Activated CD8-positive, alpha-beta memory T cell treated with anti-CD3 and anti-CD28 coated beads, Interleukin-2, amount 10 ng/mL, durations not matched to agents 7 days and 5 days (primary cell): ENCODE measurements at places on chromosomes 6 and 20. TPM values are rescaled to one million over a fixed set of nuclear protein-coding genes. Genes with fewer than 3 reads are reported as not detected.

- DNase-seq: no peak
Observed at GRCh38 chr6:137497721-137498463, 3.7 kb upstream of the OLIG3 start.

- no peak for DNase-seq
Observed at GRCh38 chr20:17572034-17572638, 2.3 kb downstream of the DSTN start.

DNA sequence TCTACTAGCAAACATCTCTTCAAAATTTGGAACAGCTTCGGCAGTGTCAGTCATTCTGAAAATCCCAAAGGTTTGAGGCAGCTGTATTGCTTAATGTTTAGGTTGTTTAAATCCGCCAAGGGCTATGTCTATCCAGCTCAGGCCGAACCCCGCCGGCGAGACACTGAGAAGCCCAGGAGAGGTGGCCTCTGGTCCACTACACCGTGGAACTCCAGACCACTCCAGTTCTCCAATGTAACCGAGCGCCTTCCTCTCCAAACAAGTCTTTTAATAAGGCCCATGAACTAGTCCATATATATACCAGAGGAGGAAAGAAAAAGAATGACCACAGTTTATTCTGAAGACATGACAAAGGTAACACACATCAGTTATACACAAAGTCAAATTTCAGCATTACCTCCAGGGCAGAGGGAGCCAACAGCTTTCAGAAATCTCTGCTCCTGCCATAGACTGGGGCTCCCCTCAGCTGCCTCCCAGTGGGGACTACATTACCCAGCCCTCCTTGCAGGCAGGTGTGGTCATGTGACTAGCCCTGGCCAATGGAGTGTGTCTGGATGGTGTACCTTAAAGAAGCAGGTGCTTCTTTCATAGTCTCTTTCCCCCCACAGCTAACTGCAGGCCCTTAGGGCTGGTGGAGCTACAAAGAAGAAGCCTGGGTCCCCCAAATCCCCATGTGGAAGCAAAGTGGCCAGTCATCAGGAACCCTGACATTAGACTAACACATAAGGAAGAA is at the start of gene RAMACL:
Gene RAMACL (minus strand): TSS at position 255 of the 733 bp plus-strand sequence. CDS start 201 bp downstream, at position 54.
- DNase-seq: peak; percentile 61

DNA sequence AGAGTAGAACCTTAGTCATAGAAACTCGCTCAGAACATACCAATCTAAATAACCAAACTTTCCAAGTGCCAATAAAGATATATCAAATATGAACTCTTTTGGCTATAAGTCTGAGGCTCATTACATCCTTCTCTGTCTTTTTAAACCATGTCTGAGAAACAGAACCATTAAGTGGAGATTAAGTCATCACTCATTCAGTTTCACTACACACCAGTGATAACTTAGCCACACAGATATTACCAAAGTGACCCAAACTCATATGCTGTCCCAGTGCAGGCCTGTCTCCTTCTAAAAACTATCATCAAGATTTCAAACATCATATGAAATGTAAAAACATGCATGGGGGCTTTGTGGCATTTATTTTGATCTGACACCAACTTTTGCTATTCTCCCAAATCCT is 12.0 kb downstream of the GCLC start:
- no peak for DNase-seq

GRCh38 chr6:96089173-96089572 is 73.4 kb downstream of the FUT9 start:
- DNase-seq: no peak

GRCh38 chr6:134637282-134637681 is 312.6 kb downstream of the ALDH8A1 start:
- no peak for DNase-seq

- no peak for DNase-seq
Observed at GRCh38 chr6:149306967-149307366, 10.5 kb upstream of the TAB2 start.

DNA sequence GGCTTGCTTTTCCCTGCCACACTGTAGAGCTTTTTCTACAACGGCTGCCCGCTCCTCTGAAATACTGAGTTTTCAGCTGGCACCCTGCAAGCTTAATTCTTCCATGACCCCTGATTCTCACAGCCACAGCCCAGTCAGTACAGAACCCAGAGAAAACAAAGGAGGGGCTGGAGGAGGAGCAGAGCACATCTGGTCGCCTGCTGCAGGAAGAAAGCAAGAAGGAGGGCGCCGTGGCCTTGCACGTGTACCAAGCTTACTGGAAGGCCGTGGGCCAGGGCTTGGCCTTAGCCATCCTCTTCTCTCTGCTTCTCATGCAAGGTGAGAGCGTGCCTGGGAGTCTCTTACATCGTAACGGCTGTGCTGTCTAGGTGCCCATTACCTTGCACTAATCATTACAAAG is 11.3 kb downstream of the DLK2 start:
- DNase-seq: no peak

GRCh38 chr6:27679964-27680694 is 207.2 kb upstream of the ZNF184 start:
- DNase-seq: no peak

GRCh38 chr6:5486214-5486613 is 224.9 kb downstream of the FARS2 start:
- no peak for DNase-seq

DNA sequence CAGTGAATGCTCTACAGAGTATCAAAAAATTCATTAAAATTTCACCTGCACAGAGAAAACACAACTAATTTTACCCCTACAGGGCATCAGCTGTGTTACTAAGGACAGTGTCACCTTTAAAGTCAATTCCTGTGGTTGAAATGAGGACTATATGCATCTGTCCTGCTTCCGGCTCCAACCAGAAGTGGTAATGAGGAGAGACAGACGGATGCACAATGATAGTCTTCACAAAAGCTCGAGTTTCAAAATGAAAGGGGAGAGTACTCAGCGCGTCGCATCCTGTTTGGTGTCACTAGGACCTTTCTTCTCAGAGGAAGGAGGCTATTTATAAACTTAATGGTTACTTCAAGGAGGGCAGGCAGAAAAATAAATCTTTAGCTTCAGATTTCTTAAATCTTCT is 86.5 kb downstream of the LYRM4 start:
- peak; percentile 89 for DNase-seq

DNA sequence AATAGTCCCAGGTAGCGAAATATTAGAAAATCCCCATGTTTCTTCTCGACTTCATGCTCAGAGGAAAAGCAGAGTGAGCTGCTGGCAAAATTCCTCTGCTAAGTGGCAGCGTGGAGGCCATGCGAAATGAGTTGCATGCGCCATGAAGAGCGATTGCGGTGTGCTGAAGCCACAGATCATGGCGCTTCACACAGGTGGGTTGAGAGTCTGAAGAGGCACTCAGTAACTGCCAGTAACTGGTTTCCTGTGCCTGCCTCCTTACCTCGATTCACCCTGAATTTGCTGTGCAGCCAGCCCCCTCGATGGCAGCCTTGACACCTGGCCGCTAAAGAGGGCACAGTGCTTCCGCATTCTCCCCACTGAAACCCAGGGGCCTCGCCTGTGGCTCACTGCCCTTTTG is 301.5 kb downstream of the NRN1 start:
- no peak for DNase-seq

GRCh38 chr20:23095499-23095898 is 9.4 kb upstream of the CD93 start:
- no peak for DNase-seq

GRCh38 chr6:112180095-112180820 is 74.1 kb downstream of the LAMA4 start:
- peak; percentile 56 for DNase-seq

DNA sequence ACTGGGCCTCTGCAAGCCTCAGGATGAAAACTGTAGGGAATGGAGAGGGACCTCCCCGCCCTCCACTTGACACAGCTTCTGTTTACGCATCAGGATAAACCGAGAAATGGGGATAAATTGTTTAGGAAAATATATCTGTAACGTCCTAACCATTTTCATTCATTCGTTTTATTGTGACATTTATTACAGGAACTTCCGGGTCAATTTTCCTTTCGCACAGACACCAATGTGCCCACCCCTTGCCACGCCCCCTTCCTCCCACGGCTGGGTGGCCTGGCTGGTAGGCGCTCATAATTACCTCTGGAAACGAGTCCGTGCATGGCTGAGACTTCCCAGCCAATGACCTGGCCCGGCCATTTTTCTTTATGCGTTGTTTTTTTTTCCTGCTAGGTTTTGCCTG is 96.1 kb downstream of the BMP7 start:
- DNase-seq: no peak

DNA sequence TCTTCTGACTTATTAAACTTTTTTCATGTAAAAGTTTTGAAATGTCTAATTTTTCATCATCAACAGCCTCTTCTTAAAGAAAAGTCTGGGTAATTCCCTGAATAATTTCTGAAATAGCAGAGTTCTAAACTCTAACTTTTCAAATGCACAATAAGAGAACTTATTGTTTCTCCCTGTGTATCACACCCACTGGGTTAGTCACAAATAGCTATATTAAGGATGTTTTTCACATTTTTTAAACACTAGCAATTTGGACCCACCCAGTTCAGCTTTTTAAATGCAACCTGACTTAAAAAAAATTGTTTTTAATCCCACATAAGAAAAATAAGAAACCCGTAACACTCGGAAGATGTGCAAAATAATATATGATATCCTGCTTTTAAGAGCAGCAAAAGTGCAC is 61.4 kb upstream of the UTRN start:
- DNase-seq: no peak

DNA sequence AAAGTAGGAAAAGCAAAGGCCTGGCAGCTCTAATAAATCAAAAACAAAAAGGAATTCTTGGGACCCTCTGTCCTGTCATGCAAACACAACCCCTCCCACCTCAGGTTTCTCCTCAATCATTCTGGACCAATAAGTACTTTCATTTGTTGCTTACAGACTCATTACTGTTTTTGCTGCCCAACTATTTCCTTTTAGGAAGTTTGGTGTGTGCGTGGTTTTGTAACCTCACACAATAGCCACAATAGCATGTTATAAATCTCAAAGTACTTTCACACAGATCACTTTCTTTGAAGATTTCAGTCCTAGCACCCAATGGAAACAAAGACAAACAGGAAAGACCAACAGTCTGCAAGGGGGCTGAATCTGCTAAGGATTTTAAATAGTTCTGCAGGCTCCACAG is 4.5 kb downstream of the MRPL14 start:
- DNase-seq: peak; percentile 59

DNA sequence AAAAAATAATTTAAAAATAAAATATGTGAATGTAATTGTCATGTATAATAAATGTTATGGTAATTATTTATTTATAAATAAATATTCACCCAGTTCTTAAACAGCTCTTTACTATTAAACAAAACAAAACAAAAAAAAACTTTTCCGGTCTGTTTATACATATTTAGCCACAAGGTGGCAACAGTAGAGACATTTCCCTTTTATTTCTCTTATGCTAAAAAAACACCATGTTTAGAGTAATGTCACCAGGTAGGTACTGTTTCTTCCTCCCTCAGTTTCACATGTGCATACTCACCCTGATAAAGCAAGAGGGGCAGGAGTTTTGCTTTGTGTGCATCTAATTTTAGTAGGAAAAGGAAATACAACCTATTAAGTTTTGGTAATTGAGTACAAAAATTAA is 610.4 kb upstream of the IMPG1 start:
- DNase-seq: no peak

DNA sequence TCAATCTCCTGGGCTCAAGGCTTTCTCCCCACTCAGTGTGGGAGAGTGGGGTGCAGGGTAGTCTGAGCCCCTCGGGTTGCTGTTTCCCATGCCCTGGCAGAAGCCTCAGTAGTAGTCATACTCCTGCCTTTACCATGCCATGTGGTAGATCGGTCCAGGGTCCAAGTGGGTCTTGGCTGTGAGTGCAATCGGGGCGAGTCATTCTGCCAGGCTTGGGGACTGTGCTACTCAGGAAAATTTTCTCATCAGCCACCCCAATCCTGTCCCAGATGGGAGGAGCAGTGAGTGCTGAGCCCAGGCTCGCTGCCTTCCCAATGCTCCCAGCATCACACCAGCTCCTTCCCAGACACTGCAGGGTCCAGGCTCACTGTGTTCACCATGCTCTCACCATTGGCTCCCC is 10.7 kb upstream of the RAET1L start:
- DNase-seq: no peak

GRCh38 chr6:39063526-39063925 is 14.9 kb downstream of the GLP1R start:
- DNase-seq: no peak

DNA sequence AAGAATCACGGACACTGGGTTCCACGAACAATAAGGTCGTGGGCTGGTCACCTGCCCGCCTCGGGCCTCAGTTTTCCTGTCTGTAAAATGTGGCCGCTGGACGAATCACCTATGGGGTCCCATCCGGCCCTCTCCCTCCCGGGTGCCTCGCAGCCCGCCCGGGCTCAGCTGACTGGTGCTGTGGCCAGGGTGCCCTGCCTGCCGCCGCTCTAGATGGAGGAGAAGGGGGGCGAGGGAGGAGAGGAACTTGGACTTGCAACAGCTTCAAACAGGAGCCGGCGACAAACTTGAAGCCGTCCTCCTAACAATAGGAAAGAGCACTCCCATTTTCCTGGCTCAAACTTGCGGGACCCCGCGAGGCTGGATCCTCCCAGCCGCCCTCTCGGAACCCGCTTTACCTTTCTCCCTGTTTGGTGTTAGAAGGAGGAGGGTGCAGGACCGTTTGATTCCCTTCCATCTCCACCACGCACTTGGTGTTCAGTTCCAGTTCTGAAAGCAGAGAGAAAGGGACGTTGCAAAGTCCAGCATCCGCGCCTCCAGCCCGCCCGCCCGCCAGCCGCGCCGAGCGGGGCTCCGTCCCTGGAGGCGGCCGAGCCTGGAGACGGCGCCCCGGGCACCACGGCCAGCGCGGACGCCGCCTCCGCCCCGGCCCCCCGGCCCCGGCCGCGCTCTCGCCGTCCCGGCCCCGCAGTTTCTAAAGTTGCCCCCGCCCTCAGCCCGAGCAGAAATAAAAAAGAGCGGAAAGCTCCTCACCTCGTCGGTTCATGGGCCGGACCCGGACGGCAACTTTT is 584 bp downstream of the KIF13A start:
- no peak for DNase-seq

- DNase-seq: no peak
Observed at GRCh38 chr20:60512443-60512842, 554.2 kb downstream of the CDH26 start.

GRCh38 chr6:12605888-12606345 is 110.7 kb upstream of the PHACTR1 start:
- DNase-seq: peak; percentile 62

GRCh38 chr20:36441416-36441815 is 99.9 kb upstream of the MYL9 start:
- no peak for DNase-seq

DNA sequence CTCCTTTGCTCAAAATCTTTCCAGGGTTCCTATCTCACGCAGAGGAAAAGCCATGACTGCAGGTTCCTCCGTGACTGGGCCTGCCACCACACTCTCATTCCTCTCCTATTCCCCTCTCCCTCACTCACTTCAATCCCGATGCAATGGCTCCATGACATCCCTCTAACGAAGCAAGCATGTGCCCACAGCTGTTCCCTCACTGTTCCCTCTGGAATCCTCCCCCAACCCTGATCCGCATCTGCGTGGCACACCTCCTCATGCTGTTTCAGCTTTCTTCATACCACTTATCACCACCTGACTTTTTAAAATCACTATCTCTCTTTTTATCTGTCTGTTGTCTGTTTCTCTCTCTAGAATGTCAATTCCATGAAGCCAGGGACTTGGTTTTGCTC is 25.5 kb downstream of the ANGPT4 start:
- no peak for DNase-seq

Gene TGM2
- total RNA-seq: 0.35 TPM

Gene C20orf204
- 19.0 TPM for total RNA-seq

Gene MEI4
- total RNA-seq: not detected

Gene SYNDIG1
- total RNA-seq: not detected

Gene RSPH3
- total RNA-seq: 2.1 TPM

Gene SDC4
- 50.7 TPM for total RNA-seq

Gene ZNF512B
- 13.5 TPM for total RNA-seq

Gene HLA-DOA
- total RNA-seq: 16.7 TPM

Gene OVOL2
- not detected for total RNA-seq

Gene OR2J3
- total RNA-seq: not detected

Gene SGK2
- not detected for total RNA-seq

Gene CMTR1
- total RNA-seq: 83.9 TPM

Gene MDFI
- not detected for total RNA-seq
